ENCODE measurements at places on chromosomes 7 and 10.

GRCh38 chr7:29969738-29970137, 19.9 kb downstream of the SCRN1 start:
- no peak for DNase-seq

GRCh38 chr10:31070025-31070424, 38.4 kb upstream of the ZNF438 start:
- DNase-seq = no peak

DNA sequence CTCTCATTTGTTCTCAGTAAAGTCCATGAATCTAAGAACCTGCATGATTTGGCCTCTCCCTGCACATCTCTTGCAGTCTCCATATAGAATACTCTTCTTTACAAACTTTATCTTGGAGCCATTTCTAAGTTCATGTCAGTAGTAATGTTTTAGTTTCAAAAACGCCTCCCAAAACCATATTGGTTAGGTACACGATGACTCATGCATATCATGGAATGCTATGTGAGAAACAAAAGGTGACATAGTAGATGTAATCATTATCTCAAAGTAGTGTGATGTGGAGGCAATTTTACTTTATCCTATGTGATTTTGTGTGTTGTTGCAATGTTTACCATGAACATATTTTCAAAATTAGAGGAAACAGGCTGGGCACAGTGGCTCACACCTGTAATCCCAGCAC, 520.7 kb downstream of the KCNMA1 start:
- no peak for DNase-seq

DNA sequence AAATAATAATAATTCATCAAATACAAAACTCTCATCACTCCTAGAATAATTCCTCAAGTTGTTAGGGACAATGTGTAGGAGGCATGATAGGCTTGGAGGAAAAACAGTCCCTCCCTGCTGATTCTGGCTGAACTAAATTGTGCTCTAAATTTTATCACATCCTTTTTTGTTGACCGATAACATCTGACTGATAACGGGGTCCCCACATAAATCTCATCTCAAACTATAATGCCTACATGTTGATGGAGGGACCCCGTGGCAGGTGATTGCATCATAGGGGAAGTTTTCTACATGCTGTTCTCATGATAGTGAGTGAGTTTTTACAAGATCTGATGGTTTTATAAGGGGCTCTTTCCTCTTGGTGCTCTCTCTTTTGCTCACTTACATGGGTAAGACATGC, 1043.5 kb upstream of the SORCS1 start:
- DNase-seq = no peak

- DNase-seq = no peak
Measured at GRCh38 chr7:5636914-5637313, 144.5 kb downstream of the RNF216 start.
